Activated CD8-positive, alpha-beta memory T cell treated with anti-CD3 and anti-CD28 coated beads for 4 hours (primary cell): ENCODE measurements at places on chromosomes 7 and 10.
A peak's percentile ranks its signal among the peaks of the same experiment; 100 is the strongest.

DNA sequence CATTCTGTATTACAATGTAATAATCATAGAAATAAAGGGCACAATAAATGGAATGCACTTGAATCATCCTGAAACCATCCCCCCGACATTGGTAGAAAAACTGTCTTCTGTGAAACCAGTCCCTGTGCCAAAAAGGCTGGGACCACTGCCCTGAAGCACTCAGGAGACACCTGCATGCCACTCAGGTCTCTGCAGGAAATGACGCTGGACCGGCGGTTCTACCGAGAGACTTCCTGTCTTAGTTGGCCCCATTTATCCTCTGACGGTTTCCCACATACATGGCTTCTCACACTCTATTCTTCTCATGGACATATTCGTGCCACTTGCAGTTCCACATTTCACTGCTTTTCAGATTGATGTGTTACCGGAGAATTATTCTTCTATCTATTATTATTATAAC lies 617.5 kb downstream of the SDK1 start:
- DNase-seq, result no peak

DNA sequence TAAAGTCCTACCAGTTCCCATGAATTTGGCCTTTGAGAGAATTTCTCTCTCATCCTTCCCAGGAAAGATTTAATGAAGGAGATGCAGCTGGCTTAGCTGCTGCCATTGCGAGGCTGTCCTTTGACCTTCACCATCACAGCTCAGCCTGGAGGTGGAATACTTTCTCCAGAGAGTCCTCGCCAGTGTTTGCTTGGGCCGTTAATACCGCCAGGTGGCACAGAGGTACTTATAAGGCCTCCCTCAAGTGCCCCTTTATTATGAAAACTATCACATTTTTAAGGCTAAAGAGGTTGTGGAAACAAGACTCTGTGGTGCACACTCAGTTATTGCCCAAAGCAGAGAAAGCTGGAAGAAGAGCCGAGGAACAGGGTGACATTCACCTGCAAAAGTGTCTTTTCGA lies 330.6 kb downstream of the CCSER2 start:
- DNase-seq, result no peak

GRCh38 chr7:2632733-2633537 lies 1.1 kb downstream of the TTYH3 start:
- DNase-seq, result no peak

- DNase-seq, result no peak
These were observed 72.1 kb downstream of the ITGB8 start for GRCh38 chr7:20402747-20403230.

DNA sequence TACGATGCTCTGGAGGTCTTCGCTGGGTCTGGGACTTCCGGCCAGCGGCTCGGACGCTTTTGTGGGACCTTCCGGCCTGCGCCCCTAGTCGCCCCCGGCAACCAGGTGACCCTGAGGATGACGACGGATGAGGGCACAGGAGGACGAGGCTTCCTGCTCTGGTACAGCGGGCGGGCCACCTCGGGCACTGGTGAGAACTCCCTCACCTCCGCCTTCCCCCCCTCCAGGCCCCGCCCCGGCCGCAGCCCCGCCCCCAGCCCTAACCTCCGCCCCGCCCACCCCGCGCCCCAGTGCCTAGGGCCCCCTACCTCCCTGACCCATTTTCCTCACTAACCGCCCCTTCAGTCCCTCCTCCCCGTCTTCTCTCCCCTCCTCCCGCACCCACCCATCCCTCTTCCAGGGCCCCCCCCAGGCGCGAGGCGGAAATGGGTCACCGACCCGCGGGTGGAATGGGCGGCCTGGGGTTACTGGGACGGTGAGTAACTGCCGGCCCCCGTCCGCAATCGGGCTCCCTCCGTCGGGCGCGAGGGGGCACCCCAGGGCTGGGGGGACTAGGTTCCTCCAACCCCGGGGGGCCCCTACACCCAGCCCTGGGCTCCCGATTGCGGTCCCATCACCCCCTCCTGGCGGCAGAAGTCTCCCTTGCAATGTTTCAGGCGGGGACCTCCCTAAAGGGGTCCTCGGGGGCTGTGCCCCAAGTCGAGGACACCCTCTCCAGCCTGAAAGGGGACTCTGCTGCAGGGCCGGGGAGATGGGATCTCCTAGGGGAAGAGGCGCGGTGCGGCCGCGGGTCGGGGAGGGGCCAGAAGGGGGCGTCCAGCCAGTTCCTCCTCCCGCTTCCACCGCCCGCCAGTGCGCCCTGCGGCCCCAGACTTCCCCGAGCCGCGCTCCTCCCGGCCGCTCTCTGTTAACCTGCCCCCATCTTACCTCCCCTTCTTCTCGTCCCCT lies 2.1 kb downstream of the PCOLCE start:
- peak; percentile 59 for DNase-seq

DNA sequence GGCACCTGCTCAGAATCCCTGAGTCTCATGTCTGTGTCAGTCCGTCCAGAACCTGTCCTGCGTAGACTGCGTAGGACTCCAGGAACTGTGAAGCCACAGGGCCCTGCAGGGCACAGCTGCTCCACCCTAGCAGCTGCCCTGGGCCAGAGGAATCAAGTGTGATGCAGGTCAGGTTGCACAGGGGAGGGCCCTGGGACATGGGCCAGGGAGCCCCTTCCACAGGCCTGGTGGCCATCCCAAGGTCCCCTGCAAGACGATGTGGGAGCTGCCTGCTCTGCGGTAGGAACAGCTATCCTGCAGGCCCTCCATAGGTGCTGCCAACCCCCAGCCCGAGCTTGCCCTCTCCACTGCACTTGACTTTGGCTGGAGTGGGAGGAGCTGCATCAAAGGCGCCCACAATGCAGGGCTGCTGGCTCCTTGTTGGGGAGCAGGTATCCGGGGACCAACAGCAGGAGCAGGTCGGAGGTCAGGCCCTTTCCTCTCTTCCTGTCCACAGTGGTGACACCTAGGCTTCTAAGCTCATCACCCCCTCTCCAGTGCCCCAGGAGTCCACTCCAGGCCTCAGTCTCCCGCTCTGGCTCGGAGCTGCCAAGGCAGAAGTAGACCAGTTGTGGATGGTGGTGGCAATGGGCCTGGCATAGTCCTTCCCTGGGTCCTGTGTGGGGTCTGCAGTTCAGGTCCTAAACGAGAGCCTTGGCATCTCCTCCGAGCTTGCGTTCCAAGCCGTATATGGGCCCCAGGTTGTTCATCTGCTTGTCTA lies 149.1 kb downstream of the MAPK8 start:
- DNase-seq, result no peak

- DNase-seq, result no peak
These were observed 163.6 kb downstream of the DOCK4 start for GRCh38 chr7:112042631-112043030.

DNA sequence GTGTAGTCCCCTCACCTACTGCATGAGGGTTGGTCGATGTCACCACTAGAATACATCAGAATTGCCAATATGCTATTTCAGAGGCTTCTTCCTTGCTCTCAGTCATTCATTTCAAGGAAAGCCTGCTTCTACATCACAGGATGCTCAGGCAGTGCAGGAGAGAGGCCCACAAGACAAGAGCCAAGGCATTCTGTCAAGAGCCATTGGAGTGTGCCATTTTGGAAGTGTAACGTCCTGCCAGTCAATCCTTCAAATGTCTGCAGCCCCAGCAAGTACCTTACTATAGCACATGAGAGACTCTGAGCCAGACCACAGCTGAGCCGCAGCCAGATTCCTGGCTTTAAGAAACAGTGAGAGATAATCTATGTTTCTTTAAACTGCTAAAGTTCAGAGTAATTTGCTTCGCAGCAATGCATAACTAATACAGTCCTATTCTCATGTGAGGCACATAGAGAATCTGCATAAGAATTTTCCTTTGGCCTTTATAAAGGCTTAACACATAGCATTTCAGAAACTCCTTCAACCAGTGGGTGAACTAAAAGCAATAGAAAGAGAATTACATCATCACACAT lies 166.5 kb upstream of the GNAI1 start:
- no peak for DNase-seq

DNA sequence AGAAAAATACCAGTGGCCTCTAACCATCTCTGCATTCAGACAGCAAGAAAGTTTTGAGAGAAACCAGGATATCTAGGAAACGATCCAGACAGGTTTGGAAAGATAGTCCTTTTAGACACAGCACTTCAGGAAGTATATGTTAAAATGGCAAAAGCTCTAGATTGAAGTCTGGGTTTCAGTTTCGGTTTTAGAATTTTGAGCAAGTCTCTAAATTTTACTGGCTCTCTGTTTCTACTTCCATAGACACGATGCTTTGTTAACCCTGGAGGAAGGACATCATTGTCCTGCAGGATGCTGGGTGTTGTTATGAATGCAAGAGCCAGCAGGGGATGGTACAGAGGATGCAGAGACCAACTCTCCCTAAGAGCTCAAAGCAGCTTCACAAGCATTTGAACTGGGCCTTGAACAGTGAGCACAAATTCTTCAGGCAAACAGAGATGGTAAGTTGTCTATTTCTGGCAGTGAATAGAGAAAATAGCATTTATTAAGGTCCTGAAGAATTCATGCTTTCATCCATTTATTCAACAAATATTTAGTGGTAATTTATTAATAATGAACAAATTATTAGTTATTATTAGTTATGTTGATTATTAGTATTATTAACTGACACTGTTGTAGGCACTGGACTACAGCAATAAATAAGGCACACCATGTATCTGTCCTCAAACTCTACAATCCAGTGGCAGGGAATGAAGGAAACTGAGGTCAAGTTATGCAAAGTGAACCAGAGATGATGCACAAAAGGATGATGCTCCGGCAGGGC lies 152.7 kb upstream of the NRP1 start:
- DNase-seq, result no peak

DNA sequence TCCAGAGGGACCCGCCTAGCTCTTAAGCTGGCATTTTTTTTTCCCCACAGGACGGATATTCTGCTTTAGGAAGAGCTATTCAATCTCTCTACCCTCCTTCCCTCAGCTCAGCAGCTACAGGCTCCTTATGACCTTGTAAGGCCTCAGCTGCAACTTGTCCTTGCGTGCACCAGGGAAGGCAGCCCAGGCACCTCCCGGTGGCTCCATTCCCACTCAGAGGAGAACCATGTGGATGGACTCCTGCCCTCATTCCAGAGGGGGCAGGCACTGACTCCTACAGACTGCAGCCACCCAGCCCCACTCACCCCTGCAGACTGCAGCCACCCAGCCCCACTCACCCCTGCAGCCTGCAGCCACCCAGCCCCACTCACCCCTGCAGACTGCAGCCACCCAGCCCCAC lies 73.7 kb downstream of the ITIH5 start:
- DNase-seq, result no peak

- DNase-seq, result no peak
These were observed 232.5 kb downstream of the PTEN start for GRCh38 chr10:88095778-88096431.

DNA sequence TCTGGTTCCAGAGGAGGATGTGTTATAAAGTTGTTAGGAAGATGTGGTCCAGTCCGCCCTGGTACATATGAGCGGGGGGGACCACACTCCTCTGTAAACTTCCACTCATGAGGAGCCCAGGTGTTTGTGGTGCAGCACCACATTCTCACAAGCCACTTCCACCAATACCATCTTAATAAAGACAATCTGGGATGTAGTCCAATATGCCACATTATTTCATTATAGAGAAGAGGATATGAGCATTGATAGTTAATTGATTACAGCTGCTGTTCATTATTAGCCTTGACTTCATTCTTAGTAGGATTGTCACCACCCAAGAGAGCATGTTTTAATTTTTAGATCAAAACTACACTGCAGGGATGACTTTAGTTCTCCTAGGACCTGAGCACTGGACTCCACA lies 40.5 kb downstream of the ERCC6 start:
- DNase-seq, result no peak

GRCh38 chr10:99913831-99914235 lies 95.9 kb downstream of the DNMBP start:
- no peak for DNase-seq

GRCh38 chr7:2403718-2404648 lies 572 bp downstream of the CHST12 start:
- DNase-seq, result no peak

DNA sequence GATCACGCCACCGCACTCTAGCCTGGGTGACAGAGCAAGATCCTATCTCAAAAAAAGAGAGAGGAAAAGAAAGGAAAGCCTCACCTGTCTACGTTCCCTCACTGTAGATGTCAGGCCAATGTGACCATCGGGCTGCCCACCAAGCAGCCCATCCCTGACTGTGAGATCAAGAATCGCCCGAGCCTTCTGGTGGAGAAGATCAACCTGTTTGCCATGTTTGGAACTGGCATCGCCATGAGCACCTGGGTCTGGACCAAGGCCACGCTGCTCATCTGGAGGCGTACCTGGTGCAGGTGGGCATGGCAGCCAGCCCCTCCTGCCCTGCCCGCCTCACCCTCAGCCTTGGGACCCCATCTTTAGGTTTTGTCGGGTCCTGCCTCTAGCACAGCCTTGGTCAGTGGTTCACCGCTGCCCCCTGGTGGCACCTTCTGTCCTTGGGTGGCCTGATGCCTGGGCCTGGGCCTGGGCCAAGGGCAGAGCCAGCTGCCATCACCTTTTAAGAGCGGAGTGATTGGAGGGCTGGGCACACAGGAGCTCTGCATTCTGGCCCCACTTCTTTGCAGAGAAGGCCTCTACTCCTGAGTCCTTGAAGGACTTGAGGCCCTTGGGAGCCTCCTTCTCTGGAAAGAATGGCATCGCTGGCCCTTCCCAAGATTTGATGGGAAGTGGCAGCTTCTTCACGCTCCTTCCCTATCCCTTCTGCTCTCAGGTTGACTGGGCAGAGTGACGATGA lies 14.4 kb upstream of the AHCYL2 start:
- DNase-seq, result peak; percentile 41

DNA sequence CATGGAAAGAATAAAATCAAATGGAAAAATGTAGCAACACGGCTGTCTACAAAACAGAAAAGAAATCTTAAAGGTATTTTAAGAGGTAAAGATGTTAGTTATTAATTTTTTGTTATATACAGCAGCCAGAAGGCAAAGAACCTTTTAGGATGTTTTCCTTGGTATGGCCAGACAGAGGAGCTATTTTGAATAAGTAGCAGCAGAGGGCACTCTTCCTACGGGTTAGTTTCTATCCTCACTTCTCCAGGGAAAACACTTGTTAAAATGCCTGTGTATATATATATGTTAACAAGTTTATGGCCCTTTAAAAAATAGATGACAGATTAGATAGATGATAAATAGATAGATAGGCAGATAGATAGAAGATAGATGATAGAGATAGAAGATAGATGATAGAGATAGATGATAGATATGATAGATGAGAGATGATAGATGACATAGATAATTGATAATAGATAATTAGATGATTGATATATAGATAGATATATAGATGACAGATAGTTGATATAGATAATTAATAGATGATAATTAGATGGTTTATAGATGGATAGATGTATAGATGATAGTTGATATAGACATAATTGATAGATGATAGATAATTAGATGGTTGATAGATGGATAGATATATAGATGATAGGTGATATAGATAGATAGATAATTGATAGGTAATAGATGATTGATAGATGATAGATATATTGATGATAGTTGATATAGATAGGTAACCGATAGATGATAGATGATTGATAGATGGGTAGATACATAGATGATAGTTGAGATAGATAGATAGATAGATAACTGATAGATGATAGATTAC lies 57.8 kb upstream of the WIPF3 start:
- DNase-seq, result no peak
